NCI-H460 (cell line): ENCODE measurements at places on chromosomes 7 and 10. TPM values are rescaled to one million over a fixed set of nuclear protein-coding genes. Genes with fewer than 3 reads are reported as not detected.

Gene LEP
- total RNA-seq = not detected in 2 replicates

Gene KAZALD1
- 31.3 and 36.1 TPM in 2 replicates for total RNA-seq

Gene EPO
- total RNA-seq = not detected in 2 replicates

Gene GCK
- not detected in 2 replicates for total RNA-seq

Gene SPACDR
- total RNA-seq = 0.27 and 0.43 TPM in 2 replicates

Gene SLC16A12
- 0.10 and 0.14 TPM in 2 replicates for total RNA-seq

Gene TMEM225B
- total RNA-seq = 0.87 and 1.1 TPM in 2 replicates

Gene VSIR
- 49.4 and 55.4 TPM in 2 replicates for total RNA-seq
